ENCODE measurements at places on chromosomes 3 and 15.

DNA sequence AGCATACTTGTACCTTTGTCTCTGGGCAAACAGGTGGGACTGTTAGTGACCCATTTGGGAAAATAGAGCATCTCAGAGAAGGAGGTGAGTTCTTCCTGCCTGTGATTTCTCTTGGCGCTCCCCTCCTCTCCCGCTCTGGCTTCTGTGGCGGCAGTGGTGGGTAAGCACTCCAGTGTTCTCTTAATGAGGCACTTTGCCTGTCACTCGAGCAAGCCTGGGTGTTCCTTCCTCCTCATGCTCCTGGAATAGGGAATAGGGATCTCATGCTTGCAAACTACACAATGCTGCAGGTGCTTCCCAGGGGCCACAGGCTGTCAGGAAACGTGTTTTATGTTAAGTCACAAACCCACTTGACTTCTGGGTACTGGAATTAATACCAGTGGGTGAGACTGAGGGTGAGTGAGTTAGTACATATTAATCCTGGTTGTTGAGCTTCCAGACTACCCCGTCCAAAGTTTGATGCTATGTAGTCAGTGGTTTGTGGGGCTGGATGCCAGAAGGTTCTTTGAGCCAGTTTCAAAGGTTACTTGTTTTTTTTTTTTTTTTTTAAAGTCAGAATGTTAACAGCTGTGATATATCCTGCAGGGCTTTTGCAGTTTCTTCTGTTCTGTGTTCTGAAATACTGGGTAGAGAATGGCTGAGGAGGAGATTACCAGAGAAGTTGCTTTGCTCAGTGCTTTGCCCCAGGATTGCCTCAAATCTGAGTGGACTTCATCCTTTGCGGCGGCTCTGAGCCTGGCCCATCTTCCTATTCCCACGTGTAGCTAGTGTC, 30.5 kb downstream of the EDEM1 start:
- DNase-seq: no peak

- no peak for DNase-seq
Measured at GRCh38 chr15:70133296-70133695, 35.6 kb upstream of the TLE3 start.

DNA sequence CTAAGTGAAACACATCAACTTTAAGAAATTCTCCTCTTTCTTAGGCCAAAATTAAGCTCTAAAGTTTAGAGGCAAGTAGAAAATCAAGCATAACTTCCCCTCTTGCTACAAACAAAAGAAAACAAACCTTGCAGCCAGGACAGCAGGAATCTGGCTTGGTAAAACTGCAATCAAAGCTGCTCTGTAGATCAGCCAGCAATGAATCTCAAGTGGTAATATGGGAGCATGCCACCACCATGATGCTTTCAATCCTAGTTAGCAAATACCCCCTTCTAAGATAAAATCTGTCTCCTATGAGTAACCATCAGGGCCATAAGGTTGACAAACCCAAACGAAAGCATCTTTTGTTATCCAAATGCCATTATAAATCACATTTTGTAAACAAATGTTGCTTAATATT, 208.3 kb upstream of the PLSCR5 start:
- no peak for DNase-seq

GRCh38 chr3:183980403-183980802, 37.3 kb downstream of the ABCC5 start:
- no peak for DNase-seq

DNA sequence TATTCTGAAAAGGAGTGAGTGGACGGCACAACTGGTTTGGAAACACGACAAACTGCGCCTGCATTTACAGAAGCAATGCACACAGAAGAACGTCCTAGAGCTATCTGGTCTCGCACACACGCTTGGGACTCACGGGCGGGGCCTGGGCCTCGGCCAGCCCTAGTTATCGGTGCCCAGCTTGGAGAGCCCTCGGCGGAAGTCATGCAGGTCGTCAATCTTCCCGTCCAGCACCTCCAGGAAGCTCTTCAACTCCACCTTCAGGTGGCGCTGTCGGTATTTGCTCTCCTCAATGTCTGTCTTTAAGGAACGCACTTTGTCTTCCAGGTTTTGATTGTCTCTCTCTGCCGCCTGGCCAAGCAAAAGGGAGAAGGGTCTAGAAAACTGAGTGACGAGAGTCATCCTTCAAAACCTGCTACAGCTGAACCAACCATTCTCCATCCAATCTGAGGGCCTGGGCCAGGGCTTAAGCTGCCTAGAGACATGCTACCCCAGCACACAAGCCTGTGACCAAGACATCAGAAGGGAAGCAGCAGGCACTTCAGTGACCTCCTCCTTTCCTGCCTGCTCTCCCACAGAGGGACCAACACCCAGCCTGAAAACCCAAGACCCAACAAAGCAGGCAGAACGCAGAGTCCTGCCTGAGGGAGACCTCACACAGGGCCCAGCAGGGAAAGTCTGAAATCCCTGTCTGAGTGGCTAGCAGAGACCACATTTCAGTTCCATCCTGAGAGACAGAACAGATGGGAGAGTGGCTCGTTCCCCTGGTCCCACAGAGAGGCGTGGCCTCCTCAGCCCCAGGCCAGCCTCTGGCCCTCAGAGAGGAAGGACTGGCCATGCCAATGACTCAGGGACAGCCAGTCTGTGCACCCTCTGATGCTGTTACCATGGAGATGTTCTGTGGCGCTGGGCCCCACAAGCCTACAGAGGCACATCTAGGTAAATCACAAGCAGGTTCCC, 40.4 kb downstream of the WHAMM start:
- DNase-seq: peak; percentile 68

GRCh38 chr15:70192041-70192440, 94.3 kb upstream of the TLE3 start:
- DNase-seq: no peak

GRCh38 chr3:135215516-135215915, 420.5 kb downstream of the EPHB1 start:
- DNase-seq: peak; percentile 40

DNA sequence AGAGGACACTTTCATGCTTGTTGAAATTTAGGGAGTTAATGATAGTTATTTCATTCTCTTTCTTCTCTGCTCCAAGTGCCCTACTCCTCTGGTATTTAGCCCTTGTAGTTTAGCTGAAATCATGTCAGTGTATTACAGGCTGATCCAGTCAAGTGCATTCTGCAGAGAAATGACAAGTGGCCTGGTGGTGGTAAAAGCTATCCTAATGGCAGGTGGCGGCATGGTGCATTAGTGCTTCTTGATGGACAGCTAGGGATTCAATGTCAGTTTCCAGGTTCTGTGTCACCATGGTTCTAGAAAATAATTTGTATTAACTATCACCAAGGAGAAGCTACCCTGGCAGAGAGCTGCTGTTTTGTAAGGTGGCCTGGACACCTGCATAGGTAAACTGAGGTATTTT, 90.0 kb upstream of the BNIP2 start:
- no peak for DNase-seq

- no peak for DNase-seq
Measured at GRCh38 chr3:11272906-11273574, 843 bp downstream of the ATG7 start.

DNA sequence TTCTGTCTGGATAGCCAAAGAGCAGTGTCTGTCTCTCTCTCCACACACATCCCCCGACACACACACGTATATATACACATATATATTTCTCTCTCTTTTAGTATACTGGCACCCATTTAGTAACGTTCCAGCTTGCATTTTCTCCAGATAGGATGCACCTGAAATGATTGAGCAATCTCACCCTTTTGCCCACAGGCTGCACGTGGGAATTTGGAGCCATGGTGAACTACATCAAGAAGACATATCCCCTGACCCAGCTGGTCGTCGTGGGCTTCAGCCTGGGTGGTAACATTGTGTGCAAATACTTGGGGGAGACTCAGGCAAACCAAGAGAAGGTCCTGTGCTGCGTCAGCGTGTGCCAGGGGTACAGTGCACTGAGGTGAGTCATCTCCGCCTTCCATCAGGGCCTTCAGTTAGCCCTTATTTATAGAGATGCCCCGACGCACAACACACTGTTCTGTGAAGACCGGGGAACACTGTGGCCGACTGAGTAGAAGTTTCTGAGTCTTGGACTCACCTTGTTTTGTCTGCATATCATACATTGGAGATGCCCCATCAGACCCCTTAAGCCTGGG, 45.7 kb downstream of the RLBP1 start:
- no peak for DNase-seq
